ENCODE measurements at places on chromosomes 7 and 10.

GRCh38 chr10:2460812-2461211, 606.5 kb upstream of the PFKP start:
- no peak for DNase-seq

DNA sequence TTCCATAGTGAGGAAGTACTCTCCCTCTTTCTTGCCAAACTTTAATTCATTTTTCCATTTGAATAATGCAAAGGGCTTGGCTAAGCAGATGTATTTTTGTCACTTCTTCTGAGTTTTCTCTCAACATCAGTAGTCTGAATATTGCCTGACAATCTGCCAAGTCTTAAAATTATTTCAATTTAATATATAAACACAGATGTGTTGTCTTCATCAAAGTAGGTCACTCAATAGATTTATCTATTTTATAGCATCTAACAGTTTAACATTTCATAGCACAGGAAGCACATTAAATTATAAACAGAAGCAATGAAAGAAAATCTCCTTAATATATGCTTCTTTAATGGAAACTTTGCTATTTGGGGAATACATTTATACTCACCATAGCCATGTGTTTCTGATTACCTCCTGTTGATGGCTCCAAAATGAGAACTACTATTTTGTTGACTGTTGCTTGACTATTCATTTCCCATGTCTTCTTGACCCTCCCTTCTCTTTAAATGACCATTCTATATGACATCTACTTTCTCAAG, 4.5 kb downstream of the CPED1 start:
- DNase-seq: no peak

GRCh38 chr10:71638064-71638821, 81.3 kb downstream of the C10orf105 start:
- no peak for DNase-seq

DNA sequence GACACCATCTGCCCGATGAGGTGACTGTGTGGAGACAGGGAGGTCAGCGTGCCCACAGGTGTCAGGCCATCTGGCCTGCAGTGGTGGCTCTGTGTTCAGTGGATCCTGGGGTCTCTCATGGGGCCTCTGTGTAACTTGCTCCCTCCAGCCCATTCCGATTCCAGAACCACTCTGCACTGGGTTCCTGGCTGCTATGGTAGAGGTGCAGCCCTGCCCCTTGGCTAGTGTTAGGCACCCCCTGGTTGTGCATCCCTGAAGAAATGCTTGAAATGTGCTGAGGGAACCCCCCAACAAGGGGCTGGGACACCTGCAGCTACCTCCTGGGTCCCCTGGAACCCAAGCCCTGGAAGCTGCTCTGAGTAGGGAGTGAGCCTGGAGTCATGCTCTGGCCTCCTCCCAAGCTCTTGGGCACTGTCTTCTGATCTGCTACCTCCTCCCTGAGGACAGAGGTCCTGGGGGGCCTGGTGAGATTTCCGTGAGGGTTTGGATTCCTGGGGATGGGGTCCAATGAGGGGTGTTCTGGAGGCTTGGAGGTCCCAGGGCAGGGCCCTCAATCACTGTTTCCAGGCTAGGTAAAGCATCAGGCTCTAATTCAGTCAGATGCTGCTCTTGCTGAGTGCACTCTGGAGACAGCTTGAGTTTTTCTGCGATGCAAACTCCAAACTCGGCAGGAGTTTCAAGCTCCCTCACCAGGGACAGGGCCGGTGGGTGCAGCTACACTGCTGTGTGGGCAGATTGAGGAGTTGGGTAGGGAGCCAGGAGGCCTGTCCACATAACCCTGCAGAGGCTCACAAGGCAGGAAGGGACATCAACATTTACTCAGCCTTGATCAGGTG, 27.7 kb downstream of the RAMP3 start:
- no peak for DNase-seq

- DNase-seq: peak; percentile 46
Measured at GRCh38 chr7:128167042-128167701, 73.9 kb upstream of the LEP start.

DNA sequence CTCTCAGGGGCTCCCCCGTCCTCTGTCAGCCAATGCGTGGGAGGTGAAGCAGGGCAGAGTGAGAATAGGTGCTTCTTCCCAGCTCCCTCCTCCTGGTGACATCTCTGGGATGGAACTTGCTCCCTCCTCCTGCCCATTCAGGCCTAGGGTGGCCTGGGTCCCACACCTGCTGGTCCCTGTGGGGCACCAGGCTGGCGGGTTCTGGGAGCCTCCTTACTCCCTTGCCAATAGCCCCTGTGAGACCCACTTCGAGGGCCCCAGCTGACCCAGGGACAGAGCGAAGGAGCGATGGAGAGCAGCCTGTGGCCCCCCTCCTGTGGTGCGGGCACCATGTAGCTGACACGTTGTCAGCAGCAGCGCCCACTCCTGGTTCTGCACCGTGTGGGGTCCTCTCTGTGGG, 512.6 kb downstream of the GLRX3 start:
- no peak for DNase-seq

GRCh38 chr7:147595042-147595441, 995.5 kb upstream of the C7orf33 start:
- DNase-seq: no peak

DNA sequence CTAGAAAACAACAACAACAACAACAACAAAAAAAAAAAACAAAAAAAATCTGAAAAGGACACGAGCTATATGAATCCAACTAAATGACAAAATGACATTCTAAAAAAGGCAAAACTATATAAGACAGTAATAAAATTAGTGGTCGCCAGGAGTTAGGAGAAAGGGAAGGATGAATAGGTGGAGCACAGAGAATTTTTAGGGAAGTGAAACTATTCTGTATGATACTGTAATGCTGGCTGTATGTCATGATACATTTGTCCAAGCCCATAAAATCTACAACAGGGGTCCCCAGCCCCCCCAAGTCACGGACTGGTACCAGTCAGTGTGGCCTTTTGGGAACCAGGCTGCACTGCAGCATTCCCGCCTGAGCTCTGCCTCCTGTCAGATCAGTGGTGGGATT, 2.8 kb upstream of the PUS7 start:
- no peak for DNase-seq

DNA sequence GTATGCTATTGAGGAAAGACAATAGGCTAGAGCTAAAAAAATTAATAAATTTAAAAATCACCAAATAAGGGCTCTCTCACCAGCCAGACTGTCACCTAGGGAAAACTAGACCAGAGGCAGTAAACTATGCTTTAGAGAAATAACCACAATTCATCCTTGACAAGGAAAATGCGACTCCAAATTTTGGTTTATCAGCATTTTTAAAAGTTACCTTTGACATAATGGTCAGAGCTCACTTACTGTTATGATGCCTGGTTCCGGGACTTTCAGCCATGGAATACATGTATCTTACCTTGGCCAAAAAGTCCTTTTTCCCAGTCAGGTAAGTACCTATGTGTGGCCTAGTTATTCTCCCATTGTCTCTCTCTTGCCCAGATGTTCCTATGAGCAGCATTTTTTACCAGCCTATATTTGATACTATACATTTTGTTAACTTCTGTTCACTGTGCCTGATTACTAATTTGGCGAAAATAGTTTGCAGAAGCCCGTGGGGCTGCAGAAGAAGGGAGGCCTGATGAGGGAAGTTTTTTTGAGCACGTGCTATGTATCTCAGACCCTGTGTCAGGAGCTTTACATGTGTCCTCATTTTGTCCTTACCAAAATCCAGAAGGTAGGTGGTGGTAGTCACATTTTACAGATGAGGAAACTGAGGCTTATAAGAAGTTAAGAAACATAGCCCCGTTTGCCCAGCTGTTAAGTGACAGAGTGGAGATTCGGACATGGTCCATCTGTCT, 149.7 kb downstream of the CELF2 start:
- no peak for DNase-seq

DNA sequence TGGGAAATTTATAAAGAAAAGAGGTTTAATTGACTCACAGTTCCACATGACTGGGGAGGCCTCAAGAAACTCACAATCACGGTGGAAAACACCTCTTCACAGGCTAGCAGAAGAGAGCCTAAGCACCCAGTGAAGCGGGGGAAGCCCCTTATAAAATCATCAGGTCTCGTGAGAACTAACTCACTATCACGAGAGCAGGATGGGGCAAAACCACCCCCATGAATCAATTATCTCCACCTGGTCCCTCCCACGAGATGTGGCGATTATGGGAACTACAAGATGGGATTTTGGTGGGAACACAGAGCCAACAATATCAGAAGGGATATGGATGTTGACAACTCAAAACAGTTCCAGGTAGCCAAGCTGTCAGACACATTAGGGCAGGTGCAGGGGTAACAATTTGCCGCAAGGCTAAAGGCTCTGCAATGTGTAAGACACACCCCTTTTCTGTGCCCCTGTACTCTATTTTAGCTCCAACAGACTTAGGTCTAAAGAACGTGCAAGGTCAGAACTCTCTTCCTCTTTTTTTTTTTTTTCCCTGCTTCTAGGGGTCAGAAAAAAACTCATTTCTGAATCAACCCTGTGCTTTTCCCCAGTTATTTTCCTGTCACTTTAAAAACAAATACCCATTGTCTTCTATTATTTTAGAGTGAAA, 30.7 kb upstream of the RBM20 start:
- DNase-seq: no peak

GRCh38 chr7:141475679-141476078, 75.5 kb upstream of the AGK start:
- DNase-seq: no peak

- DNase-seq: no peak
Measured at GRCh38 chr10:78948621-78949030, 120.1 kb upstream of the ZMIZ1 start.

DNA sequence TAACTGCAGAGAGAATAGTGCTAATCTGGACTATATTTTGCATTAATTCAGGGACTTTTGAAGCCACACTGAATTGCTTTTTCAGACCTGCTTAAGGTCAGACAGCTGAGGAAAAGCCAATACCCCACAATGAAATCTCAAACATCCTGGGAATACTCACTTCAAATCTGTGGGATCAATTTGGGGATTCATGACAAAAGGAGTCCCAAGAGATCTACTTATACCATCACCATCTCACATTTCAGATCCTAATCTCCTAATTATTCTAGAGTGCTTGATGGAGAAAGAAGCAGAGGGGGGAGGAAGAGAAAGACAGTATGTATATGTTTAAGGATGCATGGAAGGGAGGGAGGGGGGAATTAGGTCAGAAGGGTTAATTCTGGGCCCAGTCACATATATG, 202.2 kb downstream of the CACNA2D1 start:
- DNase-seq: no peak
